Vagina (tissue), 2 donors: ENCODE measurements at places on chromosomes 16 and 17. TPM values are rescaled to one million over a fixed set of nuclear protein-coding genes. Genes with fewer than 3 reads are reported as not detected.

Gene CCDC200
- not detected for total RNA-seq

Gene UNK
- total RNA-seq: 35.1 TPM

Gene COPZ2
- total RNA-seq: 34.4 TPM

Gene KRTAP4-9
- not detected for total RNA-seq

- H3K4me3 ChIP-seq: no peak overlapping the region
- peaks cover 16% of the 10 kb centered on the region for H3K4me1 ChIP-seq
- H3K27me3 ChIP-seq: no peaks in the 10 kb centered on the region
- no peaks in the 10 kb centered on the region for H3K36me3 ChIP-seq
Observed at GRCh38 chr17:19541445-19541844, 7.8 kb downstream of the SLC47A1 start.

- H3K27ac ChIP-seq: no peak overlapping the region
- H3K27me3 ChIP-seq: no peaks in the 10 kb centered on the region
- no peaks in the 10 kb centered on the region for H3K36me3 ChIP-seq
- no peak overlapping the region for H3K4me3 ChIP-seq
- peaks cover 32% of the 10 kb centered on the region for H3K4me1 ChIP-seq
- DNase-seq: no peak
Observed at GRCh38 chr17:41627316-41628072, 3.1 kb upstream of the KRT17 start.

GRCh38 chr17:80381416-80381923, 33.5 kb upstream of the ENDOV start:
- H3K27me3 ChIP-seq: no peaks in the 10 kb centered on the region
- no peak overlapping the region for H3K4me3 ChIP-seq
- DNase-seq: no peak
- H3K36me3 ChIP-seq: peaks cover 6% of the 10 kb centered on the region
- no peaks in the 10 kb centered on the region for H3K4me1 ChIP-seq

DNA sequence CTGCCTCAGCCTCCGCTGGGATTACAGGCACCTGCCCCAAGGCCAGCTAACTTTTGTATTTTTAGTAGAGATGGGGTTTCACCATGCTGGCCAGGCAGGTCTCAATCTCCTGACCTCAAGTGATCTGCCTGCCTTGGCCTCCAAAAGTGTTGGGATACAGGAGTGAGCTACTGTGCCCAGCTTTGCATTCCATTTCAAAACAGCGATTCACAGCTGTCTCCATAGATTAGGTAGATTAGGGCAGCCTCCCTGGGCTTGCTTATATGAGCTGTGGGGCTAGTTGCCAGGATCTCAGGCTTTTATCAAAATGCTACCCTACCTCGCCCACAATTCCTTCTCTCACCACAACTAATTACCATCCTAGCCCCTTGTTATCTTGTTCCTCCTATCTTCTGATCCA, 176.4 kb upstream of the ZKSCAN2 start:
- no peaks in the 10 kb centered on the region for H3K4me1 ChIP-seq
- DNase-seq: no peak
- H3K36me3 ChIP-seq: no peaks in the 10 kb centered on the region
- no peak overlapping the region for H3K4me3 ChIP-seq

DNA sequence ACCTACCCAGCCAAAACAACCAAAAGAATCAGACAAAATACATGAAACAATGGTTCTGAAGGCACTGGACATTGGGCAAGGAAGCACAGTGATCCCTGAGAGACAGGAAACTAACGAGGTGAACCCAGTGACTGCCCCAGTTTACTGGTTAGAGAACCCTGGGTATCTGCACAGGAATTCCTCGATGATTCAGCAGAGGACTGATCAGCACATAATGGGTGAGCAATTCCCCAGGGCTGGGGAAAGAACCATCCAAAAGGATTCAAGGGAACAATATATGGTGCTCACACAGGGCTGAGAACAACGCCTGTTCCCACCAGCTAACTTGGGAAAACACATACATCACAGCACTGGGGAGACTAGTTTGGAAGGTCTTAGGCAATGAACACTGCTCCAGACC, 167.2 kb downstream of the PARN start:
- H3K27ac ChIP-seq: no peak overlapping the region
- no peak overlapping the region for H3K4me3 ChIP-seq
- H3K36me3 ChIP-seq: no peaks in the 10 kb centered on the region
- no peak for DNase-seq

DNA sequence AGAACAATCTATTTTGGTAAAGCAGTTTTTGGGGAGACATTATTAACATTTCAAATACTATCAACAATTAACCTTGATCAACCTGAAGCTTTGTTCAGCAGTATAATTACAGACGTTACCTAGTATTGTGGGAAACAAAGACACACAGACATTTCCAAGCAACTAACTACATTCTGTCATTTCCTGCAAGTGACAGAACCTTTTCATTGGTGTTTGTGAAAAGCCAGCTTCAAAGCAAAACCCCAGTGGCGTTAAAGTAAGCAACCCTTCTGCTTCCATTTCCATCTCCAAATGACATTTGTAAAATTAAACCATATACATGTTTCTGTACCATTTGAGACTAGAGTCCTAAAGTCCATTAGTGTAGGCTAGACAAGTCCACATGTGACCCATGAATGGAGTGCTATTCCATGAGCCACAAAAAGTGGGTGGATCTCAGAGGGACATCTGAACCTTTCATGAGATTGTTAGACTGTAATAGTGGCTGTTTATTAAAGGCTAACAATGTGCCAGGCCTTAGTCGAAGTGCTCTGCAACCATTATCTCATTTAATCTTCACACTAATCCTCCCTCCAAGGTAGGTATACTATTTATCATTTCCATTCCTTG, 101.2 kb downstream of the SSH2 start:
- no peak overlapping the region for H3K27ac ChIP-seq
- no peaks in the 10 kb centered on the region for H3K4me1 ChIP-seq
- no peaks in the 10 kb centered on the region for H3K36me3 ChIP-seq

- peak overlapping the region; percentile 75 for H3K27ac ChIP-seq
- no peaks in the 10 kb centered on the region for H3K36me3 ChIP-seq
- no peaks in the 10 kb centered on the region for H3K27me3 ChIP-seq
- peak overlapping the region; percentile 41 for H3K4me3 ChIP-seq
Observed at GRCh38 chr17:78735832-78736525, 46.1 kb downstream of the CYTH1 start.

GRCh38 chr16:10988164-10988803, 43.9 kb downstream of the CLEC16A start:
- H3K36me3 ChIP-seq: no peaks in the 10 kb centered on the region
- no peak overlapping the region for H3K27ac ChIP-seq
- H3K4me3 ChIP-seq: no peak overlapping the region
- no peak for DNase-seq

DNA sequence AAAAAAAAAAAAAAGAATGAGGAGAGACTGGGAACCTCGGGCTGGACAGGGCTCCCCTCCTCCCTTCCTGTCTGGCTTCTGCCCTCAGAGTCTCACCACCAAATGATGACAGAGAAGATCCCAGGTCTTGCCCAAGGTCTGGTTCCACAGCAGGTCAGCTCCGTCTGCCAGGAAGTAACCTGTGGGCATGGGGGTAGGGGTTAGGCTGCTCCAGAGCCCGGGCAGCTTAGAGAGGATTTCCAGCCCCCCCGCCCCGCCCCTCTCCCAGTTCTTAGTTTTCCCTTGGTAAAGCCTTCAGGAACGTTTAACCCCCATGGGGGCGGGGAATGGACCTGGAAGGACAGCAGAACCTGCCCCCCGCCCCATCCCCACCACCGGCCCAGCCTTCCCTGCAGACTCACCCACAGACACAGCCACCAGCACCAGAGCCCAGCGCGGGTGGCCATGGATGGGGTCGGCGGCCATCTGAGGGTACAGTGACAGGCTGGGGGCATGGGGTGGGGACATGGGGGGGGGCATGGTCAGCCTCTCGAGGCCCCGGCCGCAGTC, 700 bp downstream of the TLCD2 start:
- H3K4me3 ChIP-seq: peak overlapping the region; percentile 67
- no peaks in the 10 kb centered on the region for H3K36me3 ChIP-seq
- H3K27me3 ChIP-seq: no peaks in the 10 kb centered on the region
- DNase-seq: no peak
- peak overlapping the region; percentile 77 for H3K27ac ChIP-seq

GRCh38 chr16:7318686-7319085, 14.0 kb upstream of the RBFOX1 start:
- H3K4me1 ChIP-seq: no peaks in the 10 kb centered on the region
- no peaks in the 10 kb centered on the region for H3K27me3 ChIP-seq
- no peak for DNase-seq

DNA sequence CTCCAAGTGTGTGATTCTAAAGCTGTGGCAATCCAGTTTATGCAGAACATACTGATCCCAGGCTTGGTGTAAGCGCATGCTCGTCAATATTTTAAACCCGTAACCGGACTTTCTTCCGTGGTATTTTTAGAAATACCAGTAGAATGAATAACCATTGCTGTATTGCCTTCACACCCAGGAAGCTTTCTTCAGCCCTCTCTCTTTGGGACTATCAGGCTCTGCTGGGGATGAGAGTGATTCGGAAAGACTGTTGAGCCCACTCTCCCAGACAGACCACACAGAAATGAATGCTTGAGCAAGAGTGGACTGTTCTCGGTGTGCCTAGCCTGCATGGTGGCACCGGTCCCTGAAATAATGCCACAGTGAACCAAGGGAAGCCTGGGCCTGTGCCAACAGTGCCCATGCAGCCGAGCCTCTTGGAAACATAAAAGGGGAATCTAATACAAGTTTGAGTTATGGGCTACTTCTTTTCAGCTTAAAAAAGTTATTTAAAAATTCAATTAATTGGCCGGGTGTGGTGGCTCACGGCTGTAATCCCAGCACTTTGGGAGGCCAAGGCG, 89.9 kb upstream of the ELAC2 start:
- no peaks in the 10 kb centered on the region for H3K27me3 ChIP-seq
- no peak for DNase-seq
- H3K36me3 ChIP-seq: no peaks in the 10 kb centered on the region
- no peak overlapping the region for H3K4me3 ChIP-seq
- H3K4me1 ChIP-seq: no peaks in the 10 kb centered on the region

DNA sequence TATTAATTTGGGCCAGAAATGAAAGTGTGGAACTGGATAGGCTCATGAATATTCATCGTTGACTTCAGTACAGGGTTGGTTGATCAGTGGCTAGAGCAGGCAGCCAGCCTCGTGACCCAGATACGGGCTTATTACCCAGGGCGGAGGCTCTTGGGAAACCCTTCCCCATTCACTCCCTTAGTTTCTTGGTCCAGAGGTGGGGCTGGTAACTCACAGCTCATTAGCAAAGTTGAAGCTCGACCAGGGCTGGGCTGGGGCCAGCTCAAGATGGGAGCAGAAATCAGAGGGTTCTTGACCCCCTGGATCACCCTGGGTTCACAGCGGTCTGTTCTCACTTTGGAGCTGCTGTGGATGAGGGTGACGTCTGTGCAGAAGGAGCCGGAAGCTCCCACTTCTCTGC, 44.6 kb upstream of the GSE1 start:
- no peak overlapping the region for H3K4me3 ChIP-seq
- no peaks in the 10 kb centered on the region for H3K27me3 ChIP-seq
- H3K4me1 ChIP-seq: peaks cover 70% of the 10 kb centered on the region
- DNase-seq: no peak
- no peaks in the 10 kb centered on the region for H3K36me3 ChIP-seq
